ENCODE measurements at places on chromosomes 5 and 9.

DNA sequence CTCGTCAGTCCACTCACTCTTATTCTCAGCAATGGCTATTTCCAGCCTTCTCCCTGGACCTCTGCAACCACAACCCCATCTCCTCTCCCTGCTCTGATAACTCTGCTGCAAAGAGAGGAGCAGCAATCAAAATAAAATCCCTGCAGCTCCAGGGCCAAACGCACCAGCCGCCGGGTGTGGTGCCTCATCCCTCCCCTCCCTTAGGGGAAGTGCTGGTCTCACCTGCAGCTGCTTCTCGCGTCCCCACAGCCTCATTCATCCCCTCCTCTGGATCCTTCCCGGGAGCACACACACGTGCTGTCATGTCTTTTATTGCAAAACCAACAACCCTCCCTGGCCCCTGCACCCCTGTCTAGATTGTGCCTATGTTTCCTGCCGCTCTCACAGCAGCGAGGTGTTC lies 77.8 kb downstream of the TENT4A start:
- DNase-seq = no peak

GRCh38 chr5:140083120-140083519 lies 30.8 kb upstream of the PURA start:
- no peak for DNase-seq

GRCh38 chr5:143168921-143169810 lies 234.3 kb downstream of the NR3C1 start:
- no peak for DNase-seq

DNA sequence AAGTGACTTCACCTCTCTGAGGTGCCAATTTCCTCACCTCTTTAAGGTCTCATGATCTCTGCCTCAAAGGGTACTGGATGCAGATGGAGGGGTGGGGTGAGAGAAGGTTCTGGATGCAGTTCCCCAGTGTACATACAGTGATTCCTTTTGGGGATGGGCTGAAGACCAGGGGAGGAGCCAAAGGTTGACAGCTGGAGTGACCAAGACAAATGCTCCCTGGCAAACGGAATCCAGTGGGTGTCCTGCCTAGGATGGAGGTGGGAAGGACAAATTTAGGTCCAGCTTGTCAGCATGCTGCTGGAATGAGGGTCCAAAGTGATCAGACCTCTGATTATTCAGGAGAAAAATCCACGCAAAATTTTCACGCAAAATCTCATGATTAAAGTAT lies 7.3 kb upstream of the LMX1B start:
- no peak for DNase-seq

GRCh38 chr5:102802708-102803458 lies 47.8 kb downstream of the PAM start:
- DNase-seq = no peak

- DNase-seq = no peak
Observed at GRCh38 chr9:130530938-130531337, 48.4 kb upstream of the FUBP3 start.

GRCh38 chr9:135043345-135043744 lies 44.1 kb upstream of the OLFM1 start:
- DNase-seq = peak; percentile 14

DNA sequence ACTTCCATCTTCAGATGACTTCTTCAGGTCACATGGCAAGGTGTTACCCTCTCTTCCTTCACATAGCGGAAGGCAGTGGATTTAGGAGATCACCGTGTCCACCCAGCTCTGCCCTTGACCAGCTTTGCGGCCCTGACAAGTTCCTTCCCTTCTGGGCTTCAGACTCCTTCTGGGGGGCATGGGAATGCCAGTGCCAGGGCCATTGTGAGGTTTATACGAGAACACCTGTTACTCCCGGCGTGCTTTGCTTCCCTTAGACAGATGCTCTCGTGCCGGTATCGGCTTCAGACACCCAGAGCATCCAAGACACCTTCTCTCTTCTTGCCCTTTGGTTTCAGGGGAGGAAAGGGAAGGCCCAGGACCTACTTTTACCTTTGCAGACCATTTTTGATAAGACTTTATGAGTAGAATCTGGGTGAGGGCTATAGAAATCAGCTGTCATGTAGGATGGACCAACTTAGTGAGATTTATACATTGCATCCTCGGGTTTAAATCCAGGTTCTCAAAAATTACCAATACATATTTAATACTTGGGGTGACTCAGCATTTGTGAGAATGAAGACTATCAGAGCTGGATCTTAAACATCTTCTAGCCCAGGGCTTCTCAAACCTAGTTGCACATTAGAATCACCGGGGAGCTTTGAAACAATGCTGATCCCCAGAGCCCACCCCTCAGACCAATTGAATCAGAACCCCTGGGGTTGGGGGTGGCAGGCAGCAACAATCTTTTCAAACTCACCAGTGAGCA lies 138.2 kb downstream of the MVB12B start:
- peak; percentile 9 for DNase-seq

GRCh38 chr9:8558176-8558575 lies 758.6 kb upstream of the DMAC1 start:
- no peak for DNase-seq

GRCh38 chr9:21576331-21577189 lies 94.4 kb upstream of the IFNE start:
- DNase-seq = no peak

DNA sequence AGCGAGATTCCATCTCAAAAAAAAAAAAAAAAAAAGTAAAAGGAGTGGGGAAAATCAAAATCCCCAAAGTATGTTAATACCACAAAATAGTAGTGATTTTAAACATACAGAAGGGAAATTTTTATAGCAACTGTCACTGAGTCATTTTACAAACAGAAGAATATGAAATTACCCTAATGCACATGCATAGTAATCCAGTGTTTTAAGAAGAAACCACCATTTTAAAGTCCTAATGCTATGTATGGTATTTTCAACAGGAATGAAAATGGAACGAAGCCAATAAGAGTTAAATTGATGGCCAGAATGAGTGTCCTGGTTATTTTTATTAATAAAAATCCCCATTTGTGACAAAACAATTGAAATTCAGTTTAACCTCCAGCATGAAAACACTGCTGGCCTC lies 26.7 kb upstream of the NXNL2 start:
- DNase-seq = no peak

DNA sequence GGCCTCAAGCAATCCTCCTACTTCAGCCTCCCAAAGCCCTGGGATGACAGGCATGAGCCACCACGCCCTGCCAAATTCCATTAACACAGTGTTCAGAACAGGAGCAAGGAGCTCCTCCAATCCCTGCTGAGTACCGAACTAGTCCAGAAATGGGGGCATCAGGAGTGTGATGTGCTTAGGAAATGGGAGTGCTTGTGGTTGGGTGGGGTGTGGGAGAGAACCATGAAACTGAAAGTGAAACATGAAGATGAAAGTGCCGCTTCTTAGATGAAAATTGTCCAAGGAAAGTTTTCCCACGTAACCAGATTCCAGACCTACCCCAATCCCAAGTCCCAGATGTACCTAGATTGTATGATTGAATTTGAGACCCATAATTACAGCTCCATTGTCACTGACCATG lies 16.7 kb upstream of the ZNF131 start:
- DNase-seq = no peak

DNA sequence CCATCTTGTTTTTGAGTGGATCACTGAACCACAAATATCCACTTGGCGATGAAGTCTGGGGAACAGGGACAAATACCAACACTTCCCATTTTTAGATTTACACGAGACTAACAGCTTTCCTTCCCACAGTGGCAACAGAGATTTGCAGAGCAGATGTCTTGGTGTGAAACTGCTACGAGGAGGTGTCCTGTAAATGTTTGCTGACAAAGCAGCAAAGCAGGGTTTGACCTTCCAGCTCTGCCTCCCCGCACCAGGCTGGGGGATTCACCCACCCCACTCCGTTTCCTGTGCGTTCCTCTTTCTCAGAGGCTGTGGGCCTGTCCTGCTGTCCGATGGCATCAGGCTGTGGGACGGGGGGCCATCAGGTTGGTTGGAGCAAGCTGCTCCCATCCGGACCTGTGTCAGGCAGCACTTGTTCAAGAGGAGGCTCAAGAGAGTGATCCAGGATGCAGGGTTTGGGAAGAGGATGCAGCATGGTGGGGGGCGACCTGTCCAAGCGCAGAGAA lies 693 bp upstream of the RGS3 start:
- no peak for DNase-seq

GRCh38 chr5:170501931-170502330 lies 1.9 kb upstream of the KCNIP1 start:
- DNase-seq = no peak

DNA sequence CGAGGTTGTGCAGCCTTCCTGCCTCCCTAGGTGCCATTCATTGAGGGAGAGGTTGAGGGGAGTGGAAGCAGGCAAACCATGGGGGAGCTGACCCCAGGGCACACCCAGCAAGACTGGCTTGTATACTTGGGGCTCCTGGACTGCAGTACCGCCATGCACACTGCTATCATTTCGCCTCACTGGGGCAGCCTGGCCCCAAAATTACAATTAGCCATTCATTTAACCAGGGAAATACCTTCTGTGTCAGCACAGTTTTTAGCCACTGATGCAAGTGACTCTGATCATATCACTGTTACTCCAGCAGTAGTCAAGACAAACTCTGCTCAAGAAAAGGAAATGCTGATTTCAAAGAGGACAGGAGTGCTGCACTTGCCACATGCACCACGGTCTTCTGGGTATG lies 109.7 kb downstream of the TRIO start:
- no peak for DNase-seq

DNA sequence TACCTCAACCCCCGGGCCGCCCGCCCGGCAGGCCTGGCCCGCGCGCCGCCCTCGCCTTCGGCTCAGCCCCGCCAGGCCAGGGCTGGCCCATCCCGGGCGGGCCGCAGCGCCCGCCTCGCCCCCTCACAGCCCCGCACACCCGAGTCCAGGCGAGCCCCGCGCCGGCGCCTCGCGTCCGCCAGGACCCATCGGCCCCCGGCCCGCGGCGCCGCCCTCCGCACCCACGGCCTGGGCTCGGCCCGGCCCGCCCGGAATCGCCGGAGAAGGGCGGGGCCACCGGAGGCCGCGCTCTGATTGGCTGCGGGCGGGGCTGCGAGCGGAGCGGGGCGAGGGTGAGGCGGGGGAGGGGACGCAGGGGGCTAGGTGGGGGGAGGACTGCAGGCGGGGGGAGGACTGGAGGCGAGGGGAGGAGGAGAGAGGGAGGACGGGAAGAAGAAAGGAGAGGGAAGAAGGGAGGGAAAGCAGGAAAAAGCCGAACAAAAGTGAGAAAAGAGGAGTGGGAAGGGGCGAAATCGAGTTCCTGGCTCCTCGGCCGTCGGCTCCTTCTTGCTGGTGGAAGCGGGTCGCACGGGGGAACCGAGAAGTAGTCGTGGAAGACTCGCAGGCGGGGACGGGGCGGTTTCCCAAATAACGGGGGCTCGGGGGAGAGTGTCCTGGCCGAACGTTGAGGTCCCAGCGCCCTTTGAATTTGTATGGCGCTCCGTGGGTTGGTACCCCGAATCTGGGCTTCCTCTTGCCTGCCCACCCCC lies 472 bp upstream of the UBTD2 start:
- DNase-seq = peak; percentile 67

DNA sequence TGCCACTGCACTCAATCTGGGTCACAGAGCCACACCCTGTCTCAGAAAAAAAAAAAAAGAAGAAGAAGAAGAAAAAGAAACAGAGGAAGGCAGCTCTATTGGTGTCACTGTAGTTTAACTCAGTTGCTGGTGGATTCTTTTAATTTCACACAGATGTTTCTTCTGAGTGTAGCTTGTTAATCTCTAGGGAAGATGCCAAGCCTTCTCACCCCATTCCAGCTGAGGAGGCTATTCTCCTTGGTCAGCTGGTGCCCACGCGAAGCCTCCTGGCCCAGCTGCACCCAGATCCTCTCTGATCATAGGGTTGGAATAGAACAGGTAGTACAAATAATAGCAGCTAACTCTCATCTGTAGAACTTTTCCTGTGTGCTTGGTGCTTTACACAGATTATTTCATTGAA lies 113.8 kb upstream of the SPRY4 start:
- no peak for DNase-seq

- no peak for DNase-seq
Observed at GRCh38 chr5:58718269-58718978, 135.5 kb downstream of the RAB3C start.

DNA sequence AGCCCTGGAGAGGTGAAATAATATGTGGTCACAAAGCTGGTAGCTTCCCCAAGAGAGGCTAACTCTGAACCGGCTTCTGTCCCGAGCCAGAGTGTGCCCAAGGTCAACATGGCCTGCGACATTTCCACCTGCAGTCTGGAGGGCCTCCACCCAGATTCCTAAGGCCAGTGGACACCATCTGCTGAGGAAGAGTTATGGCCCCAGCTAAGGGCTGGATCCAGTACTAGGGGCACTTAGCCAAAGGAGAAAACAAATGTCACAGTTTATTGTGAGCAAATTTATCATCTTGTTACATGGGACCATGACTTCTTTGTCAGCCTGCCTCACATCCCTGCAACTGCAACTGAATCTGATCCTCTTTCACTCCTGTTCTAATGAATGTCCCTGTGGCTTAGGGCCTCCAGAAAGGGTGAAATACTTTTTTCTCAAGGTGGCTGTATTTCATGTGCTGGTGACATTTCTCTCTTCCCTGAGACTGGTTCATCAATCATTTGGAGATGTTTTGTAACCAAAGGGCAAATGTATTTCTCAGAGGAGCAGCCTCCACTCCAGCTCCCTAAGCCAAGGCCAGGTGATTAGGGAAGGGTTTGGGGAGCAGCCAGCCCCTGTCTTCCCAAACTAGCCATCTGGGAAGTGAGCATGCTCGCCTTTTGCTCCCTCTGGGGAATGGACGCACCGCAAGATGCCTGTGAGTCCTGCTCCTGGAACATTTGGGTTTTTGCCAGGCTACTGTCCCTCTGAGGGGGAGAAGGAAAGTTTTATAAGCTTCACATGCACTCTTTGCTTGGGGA lies 148.3 kb downstream of the CMYA5 start:
- DNase-seq = no peak

- DNase-seq = no peak
Observed at GRCh38 chr9:88378317-88378716, 9.9 kb upstream of the SPIN1 start.

- no peak for DNase-seq
Observed at GRCh38 chr5:56402266-56403220, 169.4 kb upstream of the ANKRD55 start.

DNA sequence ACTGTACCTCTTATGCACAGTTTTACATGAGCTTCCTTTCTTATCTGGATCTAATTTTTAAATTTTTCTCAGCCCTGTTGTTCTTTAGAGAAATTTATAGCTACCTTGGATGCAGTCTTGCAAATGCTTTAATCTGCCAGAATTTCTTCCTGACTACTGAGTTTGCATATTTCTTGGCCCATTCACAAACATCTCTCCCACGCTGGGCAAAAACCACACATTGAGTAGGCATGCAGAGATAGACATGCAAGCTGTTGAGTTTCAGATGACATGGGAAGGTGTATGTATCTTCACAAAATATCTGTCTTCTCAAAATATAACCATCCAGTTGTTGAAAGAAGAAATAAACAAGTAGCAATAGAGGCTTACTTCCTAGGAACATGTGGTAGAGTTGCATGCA lies 101.2 kb downstream of the PARP8 start:
- DNase-seq = no peak

- no peak for DNase-seq
Observed at GRCh38 chr5:2675548-2675947, 75.9 kb downstream of the IRX2 start.

DNA sequence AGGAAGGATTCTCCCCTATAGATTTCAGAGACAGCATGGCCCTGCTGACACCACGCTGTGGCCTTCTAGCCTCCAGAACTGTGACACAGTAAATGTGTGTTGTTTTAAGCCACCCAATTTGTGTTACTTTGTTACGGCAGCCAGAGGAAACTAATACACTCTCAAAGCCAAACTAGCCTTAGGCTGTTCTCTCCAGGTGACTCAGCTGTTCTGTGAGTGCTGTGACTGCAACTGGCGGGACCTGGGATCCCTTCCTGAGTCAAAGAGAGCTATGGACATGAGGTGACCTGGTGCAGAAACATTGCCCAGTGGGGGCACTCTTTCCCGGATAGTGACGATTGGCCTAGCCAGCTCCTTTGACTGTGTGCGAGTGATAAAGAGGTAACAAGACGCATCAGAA lies 14.0 kb upstream of the MLANA start:
- no peak for DNase-seq

All from breast epithelium (tissue), 4 donors.